GF-D8 (cell line): ENCODE measurements at places on chromosomes 5 and 9.

DNA sequence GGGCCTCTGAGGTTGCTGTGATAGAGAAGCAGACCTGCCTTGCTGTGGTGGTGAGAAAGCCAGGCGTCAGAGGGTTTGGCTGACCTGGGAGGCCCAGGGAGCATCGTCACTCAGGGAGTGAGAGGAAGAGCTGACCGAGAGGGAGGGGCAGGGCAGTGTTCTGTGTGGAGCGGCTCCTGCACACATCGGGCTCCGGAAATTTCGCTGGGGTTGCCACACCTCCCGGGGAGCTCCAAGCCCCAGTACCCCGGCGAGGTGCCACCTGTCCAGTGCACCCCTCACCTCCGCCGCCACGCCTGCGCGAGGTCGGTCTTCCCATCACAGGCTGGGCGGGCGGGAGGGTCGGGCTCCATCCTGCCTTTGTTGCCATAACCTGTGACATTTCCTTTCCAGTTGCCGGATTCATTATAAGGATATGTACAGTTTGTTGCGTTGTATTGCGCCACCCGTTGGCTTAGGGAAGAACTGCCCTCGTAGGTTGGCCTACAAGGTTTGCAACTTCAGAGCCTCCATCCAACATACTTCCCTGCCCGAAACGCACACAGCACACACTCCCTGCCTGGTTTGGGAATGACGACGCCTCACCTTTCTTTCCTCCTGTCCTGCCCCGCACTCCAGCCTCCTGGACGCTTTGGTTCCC lies 223.2 kb downstream of the CACNA1B start:
- DNase-seq: no peak

- DNase-seq: no peak
Measured at GRCh38 chr9:14746626-14747025, 24.1 kb upstream of the CER1 start.

GRCh38 chr9:89256642-89257041 lies 54.4 kb upstream of the CKS2 start:
- DNase-seq: no peak

- DNase-seq: no peak
Measured at GRCh38 chr9:33677961-33678360, 117.4 kb upstream of the PRSS3 start.
